ENCODE measurements at places on chromosomes 3 and 15. TPM values are rescaled to one million over a fixed set of nuclear protein-coding genes. Genes with fewer than 3 reads are reported as not detected.

DNA sequence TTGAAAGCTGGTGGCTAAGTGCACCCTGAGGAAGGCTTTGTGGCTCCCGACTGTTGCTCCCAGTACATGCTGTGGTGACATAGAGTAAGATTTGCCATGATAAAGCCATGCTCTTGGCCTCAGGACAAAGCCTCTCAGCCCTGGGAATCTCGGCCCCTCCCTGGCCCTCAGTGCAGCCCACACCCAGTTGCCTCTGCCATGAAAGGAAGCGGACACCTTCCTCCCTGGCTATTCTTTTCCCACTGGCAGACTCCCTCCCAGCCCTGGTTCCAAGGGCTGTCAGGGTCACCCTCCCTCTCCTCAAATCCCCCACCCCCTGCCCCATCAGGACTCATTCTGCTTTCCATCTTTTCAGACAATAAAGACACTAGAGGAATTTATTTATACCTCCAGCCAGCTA is 119.8 kb upstream of the NEO1 start:
- no peak for DNase-seq

GRCh38 chr3:31565288-31565687 is 32.6 kb downstream of the STT3B start:
- no peak for DNase-seq

The CTNNB1 gene
- 457 TPM for total RNA-seq

DNA sequence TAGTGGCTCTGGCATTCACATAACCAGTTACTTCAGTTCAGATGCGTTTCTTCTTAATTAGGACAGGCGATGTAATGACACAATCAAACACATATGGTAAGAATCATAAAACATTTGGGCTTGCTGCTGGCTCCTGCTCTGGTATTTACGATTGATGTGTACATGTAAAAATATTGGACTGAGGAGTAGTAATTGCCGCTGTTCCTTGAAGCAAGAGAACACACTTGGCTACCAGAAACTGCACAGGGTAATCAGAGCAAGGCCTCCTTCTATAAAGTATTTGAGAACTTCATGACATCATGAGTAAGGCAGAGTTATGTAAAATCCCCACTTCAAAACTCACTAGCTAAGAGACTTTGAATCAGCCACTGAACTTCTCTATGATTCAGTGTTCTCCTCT is 158.1 kb downstream of the SSR3 start:
- DNase-seq, result no peak

DNA sequence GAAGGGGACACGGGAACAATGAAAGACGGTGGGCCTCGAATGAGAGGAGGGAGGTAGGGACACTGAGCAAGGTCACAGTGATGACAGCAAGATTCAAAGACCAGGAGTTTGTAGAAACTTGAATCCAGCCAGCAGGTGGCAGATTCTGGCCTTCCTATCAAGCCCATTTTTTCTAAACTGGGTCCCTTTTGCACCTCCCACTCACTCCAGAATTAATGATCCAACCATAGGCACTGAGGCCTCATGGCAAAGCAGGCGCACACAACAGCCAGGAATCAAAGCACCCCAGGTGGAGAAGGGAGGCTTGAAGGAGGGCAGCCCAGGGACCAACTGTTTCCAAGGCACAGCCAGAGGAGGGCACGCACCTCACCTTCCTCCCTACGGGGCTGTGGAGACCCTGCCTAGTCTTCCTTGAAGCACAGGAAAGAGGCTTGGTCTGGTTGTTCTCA is 90.2 kb downstream of the ANP32A start:
- peak; percentile 63 for DNase-seq

- DNase-seq, result no peak
Measured at GRCh38 chr3:186831798-186832197, 10.7 kb upstream of the ADIPOQ start.

The LRTM1 gene
- total RNA-seq, result not detected

Measured in sciatic nerve (tissue), 2 donors.